Suprapubic skin (tissue), 4 donors: ENCODE measurements at places on chromosomes 1 and 21. TPM values are rescaled to one million over a fixed set of nuclear protein-coding genes. Genes with fewer than 3 reads are reported as not detected.

The CA14 gene
- 1.3 TPM for total RNA-seq

DNA sequence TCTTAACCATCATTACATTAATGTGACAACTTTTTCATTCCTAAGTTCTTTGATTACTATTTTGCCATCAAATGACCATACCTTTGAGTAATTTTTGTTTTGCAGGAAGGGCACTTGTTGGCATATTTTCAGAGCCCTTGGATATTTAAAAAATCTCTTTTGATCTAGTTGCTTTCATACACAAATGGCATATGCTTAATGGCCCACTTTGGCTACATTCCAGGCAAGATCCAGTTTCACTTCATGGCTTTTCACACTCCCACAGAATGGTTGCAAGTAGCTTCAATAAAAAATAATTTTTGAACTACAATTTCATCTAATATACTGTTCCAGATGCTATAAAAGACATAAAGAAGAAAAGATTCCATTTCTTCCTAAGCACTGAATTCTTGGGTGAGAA lies 18.1 kb downstream of the ADAM30 start:
- no peak for DNase-seq
- peaks cover 5% of the 10 kb centered on the region for H3K4me1 ChIP-seq
- no peak overlapping the region for H3K27ac ChIP-seq
- H3K27me3 ChIP-seq, result no peaks in the 10 kb centered on the region
- H3K4me3 ChIP-seq, result no peak overlapping the region

GRCh38 chr1:41109310-41110197 lies 88.0 kb upstream of the SLFNL1 start:
- H3K36me3 ChIP-seq, result peaks cover 7% of the 10 kb centered on the region
- no peaks in the 10 kb centered on the region for H3K27me3 ChIP-seq
- H3K4me1 ChIP-seq, result peaks cover 28% of the 10 kb centered on the region
- no peak overlapping the region for H3K4me3 ChIP-seq
- DNase-seq, result no peak
- H3K27ac ChIP-seq, result peak overlapping the region; percentile 85

- H3K27me3 ChIP-seq, result no peaks in the 10 kb centered on the region
- H3K4me3 ChIP-seq, result no peak overlapping the region
- H3K27ac ChIP-seq, result no peak overlapping the region
- no peaks in the 10 kb centered on the region for H3K36me3 ChIP-seq
- no peak for DNase-seq
- no peaks in the 10 kb centered on the region for H3K4me1 ChIP-seq
These were observed 497.4 kb downstream of the SIPA1L2 start for GRCh38 chr1:232132572-232132971.

The GJC2 gene
- total RNA-seq, result 2.5 TPM

The ADGRB2 gene
- 6.0 TPM for total RNA-seq

The KRTAP20-4 gene
- not detected for total RNA-seq

The SGIP1 gene
- 0.10 TPM for total RNA-seq

- H3K27ac ChIP-seq, result no peak within 1 kb of the TSS
- no peaks in the 10 kb centered on the region for H3K4me1 ChIP-seq
- no peak within 1 kb of the TSS for H3K4me3 ChIP-seq
- H3K27me3 ChIP-seq, result no peaks in the 10 kb centered on the region
- no peak for DNase-seq
These were observed at the start of gene IL23R for GRCh38 chr1:67166196-67166595. Gene IL23R, plus strand, starts transcription at chr1:67166454. Its CDS starts 1,667 bp downstream, at chr1:67168121.
